ENCODE measurements at places on chromosomes 4 and X.

DNA sequence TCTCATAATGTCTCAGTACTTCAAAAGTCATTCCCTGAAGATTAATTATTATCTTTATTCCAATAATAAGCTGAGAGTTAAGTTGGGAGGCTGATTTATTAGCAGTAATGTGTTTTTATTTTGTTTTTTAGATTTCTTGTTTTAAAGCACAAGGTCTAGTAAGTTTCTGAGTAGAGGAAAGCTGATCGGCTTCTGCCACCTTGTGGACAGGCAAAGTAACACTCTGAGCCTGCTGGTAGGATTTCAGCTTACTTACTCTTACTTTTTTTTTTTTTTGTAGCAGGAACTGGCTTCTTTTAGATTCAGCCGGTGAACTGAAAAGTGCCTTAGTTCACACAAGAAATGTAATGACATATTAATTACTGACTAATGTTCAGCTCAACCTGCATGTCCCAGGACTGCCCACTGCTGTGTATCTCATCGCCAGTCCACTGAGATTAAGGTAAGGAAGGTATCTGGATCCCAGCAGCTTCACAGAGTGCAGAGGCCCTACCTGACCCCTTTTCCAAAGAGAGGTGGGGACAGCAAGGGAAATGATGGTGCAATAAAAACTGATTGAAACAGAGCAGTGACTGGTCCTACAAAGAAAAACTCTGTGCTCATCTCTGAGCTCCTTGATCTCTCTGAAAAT lies 126.5 kb downstream of the ADGRA3 start:
- no peak for DNase-seq

- DNase-seq: no peak
Measured at GRCh38 chr4:47798165-47798564, 39.7 kb downstream of the CORIN start.

GRCh38 chr4:147839663-147840062 lies 107.8 kb downstream of the ARHGAP10 start:
- DNase-seq: no peak

DNA sequence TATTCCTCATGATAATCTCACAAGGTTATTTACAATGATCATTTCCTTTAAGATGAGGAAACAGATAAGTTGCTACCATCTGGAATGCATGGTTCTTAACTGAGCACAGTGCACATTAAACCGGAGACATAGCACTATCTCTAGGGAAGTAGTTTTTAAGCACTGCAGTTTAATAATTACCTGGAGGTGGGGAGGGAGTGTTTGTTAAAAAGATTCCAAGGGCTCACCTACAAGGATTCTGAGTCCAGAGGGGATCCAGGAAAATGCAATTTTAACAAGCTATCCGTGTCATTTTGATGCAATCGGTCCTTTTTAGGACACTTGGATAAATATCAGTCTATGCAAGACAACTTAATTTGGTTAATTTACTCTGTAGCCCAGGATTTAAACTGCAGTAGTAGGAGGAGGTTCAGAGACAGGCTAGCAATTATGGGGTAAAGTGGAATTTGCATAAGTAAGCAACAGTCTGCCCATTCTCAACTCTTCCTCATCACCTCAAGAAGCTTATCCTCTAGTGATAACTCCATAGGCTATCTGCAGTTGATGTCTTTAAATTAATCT lies 2.8 kb upstream of the PDLIM5 start:
- DNase-seq: no peak

DNA sequence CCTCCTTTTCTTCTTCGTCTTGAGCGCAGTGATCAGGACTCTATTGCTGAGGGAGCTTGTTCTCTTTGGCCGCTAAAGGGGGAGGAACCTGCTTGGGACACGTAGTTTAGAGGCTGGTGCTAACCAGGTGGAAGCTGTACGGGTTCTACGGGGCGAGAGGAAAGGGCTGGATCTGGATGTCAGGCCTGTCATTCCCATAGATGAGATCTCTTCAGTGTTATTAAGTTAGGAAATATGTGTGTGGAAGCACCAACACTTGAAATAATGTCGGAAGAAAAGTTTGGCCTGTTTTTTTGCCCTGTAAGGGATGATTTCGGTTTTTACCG lies 643 bp downstream of the SRP72 start:
- no peak for DNase-seq

GRCh38 chr4:119139311-119139710 lies 3.7 kb downstream of the MYOZ2 start:
- DNase-seq: no peak

GRCh38 chr4:122992057-122992456 lies 69.7 kb upstream of the NUDT6 start:
- no peak for DNase-seq

- DNase-seq: no peak
Measured at GRCh38 chr4:146949559-146949958, 3.9 kb upstream of the TTC29 start.

- no peak for DNase-seq
Measured at GRCh38 chr4:183788308-183788905, 116.7 kb upstream of the STOX2 start.

DNA sequence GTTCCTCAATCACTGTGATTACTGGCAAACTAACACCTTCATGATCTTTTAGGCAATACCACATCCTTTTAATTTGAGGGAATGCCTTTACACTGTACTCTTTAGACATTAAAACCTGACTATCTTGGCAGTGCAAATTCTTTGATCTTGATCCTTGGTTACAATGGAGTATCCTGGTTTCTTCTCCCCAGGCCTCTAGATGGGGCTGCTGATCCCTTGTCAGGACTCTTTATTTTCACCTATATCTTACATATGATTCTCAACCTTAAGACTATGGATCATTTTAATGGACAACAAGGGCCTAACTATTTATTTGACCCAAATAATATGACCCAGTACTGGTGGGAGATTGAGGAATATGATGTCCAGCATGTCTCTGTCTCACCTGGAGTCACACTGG lies 1005.5 kb upstream of the INTU start:
- DNase-seq: no peak

GRCh38 chrX:49186125-49187027 lies at the start of gene PRICKLE3:
Gene PRICKLE3 (minus strand): TSS chrX:49186373. CDS start chrX:49186297, 76 bp downstream.
- DNase-seq: peak; percentile 44

GRCh38 chr4:173990126-173990868 lies 293.2 kb downstream of the FBXO8 start:
- no peak for DNase-seq

GRCh38 chr4:144574000-144574399 lies 72.0 kb upstream of the HHIP start:
- no peak for DNase-seq

GRCh38 chr4:179563741-179564140 lies 2121.5 kb upstream of the AGA start:
- DNase-seq: no peak

DNA sequence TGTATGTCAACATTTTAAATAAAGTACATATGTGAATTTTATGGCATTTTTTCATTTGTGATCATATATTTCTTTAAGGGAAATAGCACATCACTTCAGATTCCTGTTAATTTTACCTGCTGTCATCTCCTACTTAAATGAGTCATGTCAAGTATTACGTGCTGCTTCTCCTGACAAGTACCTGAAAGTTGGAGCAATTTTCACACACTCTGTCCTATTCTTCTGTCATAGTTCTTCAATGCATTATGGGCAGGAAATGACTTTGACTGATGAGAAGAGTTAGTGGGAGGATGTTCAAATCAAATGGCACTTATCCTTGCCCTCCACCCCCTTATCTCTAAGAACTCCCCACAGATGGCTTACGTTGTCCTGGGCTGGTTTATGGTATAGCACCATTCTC lies 64.2 kb upstream of the SYTL5 start:
- no peak for DNase-seq

DNA sequence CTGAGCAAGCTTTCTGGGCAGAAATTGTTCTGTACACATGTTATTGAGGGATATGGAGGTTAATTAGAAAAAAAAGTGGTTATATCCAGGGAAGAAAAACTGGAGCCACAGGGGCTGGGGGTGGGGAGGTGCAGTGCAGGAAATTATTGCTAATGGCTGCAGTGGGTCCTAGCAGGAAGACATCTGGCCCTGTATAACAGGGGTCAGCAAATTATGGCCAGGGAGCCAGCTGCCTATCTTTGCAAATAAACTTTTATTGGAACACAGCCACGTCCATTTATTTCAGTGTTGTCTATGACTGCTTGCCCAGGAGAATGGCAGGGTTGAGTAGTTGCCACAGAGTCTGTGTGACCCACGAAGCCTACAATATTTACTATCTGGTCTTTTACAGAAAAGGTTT lies 23.4 kb upstream of the PRPS2 start:
- no peak for DNase-seq

Measured in NCI-H2107 (cell line).